ENCODE measurements at places on chromosomes 11 and 22. TPM values are rescaled to one million over a fixed set of nuclear protein-coding genes. Genes with fewer than 3 reads are reported as not detected.
A peak's percentile ranks its signal among the peaks of the same experiment; 100 is the strongest.

GRCh38 chr22:42300259-42301076, 30.0 kb upstream of the TCF20 start:
- peak; percentile 89 for DNase-seq

DNA sequence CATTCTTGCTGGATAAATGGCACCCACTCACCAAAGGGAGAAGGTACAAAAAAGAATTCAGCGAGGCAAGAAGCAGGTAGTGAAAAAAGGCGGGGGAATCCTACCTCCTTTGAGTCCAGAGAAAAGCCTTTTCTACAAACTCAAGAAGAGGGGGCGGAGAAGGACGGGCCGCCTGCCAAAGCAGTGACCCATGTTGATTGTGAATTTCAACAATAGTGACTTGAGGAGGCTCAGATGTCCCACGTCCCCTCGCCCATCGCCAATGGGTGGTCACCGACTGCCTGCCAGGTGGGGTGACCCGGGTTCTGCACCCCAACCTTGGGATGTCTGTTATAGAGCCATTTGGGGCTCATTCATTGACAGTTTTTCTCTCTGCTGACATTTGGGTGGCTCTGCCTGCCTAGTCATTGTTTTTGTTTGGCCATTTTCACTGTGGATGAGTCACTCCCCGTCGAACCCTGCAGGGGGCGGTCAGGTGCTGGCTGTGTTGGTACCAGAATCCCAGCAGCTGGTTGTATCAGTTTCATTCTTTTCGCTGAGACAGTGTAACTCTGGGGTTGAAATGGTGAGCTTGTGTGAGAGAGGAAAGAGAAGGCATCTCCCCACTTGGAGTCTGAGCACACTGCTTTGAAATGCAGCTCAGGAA, 163.4 kb upstream of the NCAM1 start:
- DNase-seq, result no peak

GRCh38 chr22:17241576-17242330, 22.5 kb upstream of the ADA2 start:
- no peak for DNase-seq

DNA sequence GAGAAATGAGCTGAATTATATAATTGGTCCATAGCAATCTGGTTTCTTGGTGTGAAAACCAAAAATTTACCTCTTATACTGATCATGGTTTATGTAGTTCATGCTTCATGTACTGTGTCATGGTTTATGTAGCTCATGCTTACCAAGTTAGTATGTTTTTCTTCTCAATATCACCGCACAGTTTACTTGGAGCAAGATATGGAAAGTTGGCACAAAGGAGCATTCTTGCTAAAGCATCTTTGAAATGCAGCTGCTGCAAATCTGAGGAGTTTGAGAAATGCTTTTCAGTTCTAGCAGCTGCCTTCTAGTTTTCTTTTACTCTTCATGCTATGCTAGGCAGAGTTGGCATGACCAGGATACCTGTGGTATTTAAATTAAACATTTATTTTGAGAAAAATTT, 4.5 kb downstream of the OR10G7 start:
- DNase-seq, result no peak

DNA sequence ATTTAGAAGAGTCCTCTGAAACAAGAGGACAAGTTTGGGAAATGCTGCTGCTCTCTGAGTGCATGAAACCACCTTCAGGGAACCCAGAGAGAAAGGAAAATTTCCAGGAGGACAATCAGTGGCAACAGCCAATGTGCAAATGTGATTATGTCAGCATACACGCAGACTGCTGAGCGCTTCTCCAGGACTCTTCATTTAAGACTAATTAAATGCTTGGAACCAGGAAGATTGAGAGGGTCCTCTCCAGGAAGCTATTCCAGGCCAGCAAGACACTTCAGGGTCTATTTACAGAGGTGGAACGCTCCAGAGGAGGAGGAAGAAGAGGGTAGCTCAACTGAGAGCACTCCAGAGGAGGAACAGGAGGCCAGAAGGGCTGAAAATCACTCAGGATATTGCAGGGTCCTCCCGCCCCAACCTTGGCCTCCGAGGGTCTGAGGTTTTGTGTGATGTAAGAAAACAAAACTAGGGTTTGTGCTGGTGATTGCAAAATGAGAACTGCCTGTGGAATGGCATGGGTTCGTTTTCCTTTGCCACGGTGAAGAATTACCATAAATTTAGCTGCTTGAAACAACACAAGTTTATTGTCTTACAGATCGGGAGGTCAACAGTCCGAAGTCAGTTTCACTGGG, 14.1 kb upstream of the HTR3A start:
- no peak for DNase-seq

- DNase-seq, result no peak
These were observed 114.8 kb upstream of the FIBIN start for GRCh38 chr11:26878959-26879581.

- DNase-seq, result peak; percentile 90
These were observed 5.6 kb upstream of the KIAA0930 start for GRCh38 chr22:45246060-45246985.

DNA sequence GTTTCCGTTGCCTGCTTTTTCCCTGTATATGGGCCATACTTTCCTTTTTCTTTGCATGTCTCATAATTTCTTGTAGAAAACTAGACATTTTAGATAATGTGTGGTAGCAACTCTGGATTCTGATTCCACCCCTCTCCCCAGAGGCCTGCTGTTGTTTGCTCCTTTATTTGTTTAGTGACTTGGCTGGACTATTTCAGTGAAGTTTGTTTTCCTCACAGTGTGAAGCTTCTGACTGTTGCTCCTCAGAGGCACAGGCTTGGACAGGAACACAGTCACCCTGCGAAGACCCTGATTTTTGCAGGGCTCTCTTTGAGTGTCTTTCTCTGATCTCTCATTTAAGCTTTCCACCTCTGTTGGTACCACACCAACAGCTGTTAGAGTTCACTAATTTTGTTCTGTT, 72.5 kb downstream of the SWAP70 start:
- DNase-seq, result no peak

- DNase-seq, result no peak
These were observed 129.7 kb downstream of the ARHGAP42 start for GRCh38 chr11:100816823-100817222.

- no peak for DNase-seq
These were observed 17.8 kb downstream of the PRRG4 start for GRCh38 chr11:32847511-32847910.

DNA sequence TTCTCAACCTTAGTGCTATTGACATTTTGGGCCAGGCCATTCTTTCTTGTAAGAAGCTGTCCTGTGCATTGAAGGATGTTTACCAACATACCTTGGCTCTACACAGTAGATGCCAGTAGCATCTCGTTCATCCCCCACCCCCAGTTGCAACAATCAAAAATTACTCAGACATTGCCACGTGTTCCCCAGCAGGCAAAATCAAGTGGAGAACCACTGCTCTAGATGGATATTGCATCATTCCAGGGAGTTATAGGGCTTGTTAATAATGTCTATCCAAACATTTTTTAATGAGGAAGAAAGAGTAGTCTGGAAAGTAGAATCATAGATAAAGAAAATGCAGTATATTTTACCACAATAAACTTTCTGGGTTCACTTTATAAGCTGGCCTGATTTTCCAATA, 64.1 kb downstream of the PRMT3 start:
- DNase-seq, result no peak

GRCh38 chr11:70059971-70060370, 18.1 kb upstream of the ANO1 start:
- no peak for DNase-seq

GRCh38 chr11:7903940-7904339, 27.1 kb downstream of the OR10A6 start:
- DNase-seq, result no peak

GRCh38 chr11:21561581-21561980, 631.3 kb upstream of the ANO5 start:
- DNase-seq, result peak; percentile 26

GRCh38 chr11:10762185-10762584, 11.1 kb downstream of the CTR9 start:
- no peak for DNase-seq

DNA sequence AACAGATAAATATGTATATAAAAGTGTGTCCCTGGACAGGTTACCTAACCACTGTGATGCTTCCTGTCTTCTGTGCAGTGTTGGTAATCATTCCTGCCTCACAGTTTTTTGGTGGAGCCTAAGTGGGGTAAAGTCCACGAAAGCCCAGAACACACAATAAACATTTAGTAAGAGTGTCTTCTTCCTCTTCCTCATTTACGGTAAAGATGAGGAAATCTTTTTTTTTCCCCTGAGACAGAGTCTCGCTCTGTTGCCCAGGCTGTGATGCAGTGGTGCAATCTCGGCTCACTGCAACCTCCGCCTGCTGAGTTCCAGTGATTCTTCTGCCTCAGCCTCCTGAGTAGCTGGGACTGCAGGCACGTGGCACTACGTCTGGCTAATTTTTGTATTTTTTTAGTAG, 117.1 kb downstream of the LDLRAD3 start:
- no peak for DNase-seq

- DNase-seq, result no peak
These were observed 153.0 kb upstream of the FAT3 start for GRCh38 chr11:92071660-92072059.

DNA sequence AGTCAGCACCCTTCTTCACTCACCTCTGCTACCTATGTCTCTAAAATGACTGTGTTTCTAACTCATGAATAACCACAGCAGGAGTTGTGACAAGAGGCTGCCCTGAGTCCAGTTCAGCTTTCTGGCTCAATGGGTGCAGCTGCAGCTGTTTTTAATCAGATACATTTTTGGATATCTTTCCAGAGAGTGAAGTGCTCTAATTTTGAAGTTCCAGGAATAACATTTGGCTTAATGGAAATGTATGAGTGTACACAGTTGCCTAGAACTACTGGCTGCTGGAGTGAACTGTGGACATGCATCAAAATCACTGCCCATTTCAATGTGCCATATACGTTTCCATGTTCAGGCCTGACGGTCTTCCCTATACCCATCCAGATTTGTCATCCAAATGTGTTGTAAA, 769.5 kb upstream of the ANO3 start:
- no peak for DNase-seq

GRCh38 chr11:64241491-64242374, 838 bp downstream of the FKBP2 start:
- DNase-seq, result no peak

GRCh38 chr11:67410369-67410831, 5.1 kb upstream of the CARNS1 start:
- no peak for DNase-seq

DNA sequence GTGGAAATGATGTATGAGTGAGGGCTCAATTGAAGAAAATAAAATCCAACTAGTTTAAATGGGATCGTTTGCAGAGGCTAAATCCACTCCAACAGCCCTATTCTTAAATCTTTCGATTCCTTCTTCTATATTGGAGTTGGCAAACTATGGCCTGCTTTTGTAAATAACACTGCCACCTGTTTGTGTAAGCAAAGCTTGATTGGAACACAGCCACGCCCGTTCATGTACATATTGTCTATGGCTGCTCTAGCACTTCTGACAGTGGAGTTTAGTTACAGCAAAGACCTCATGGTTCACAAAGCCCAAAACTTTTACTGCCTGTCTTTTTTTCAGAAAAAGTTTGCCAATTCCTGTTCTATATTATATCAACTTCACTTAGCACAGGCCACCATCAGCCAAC, 40.6 kb upstream of the RCN1 start:
- no peak for DNase-seq

DNA sequence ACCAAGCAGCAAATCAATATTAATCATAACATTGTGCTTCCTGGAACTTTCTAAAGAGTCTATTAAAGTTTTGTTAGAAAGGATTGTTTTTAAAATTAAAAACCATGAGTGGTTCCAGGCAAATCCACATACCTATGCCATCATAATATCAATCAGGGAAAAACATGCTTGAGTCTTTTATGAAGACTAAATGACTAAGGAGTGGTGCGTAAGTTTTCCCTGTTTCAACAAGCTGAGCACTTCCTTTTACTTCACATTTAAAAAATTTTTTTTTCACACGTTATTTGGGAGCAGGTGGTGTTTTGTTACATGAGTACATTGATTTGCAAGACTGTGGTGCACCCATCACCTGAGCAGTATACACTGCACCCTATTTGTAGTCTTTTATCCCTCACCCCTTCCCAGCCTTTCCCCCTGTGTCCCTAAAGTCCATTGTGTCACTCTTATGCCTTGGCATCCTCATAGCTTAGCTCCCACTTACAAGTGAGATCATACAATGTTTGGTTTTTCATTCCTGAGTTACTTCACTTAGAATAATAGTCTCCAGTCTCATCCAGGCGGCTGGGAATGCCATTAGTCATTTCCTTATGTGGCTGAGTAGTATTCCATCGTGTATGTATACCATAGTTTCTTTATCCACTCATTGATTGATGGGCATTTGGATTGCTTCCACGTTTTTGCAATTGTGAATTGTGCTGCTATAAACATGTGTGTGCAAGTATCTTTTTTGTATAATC, 1190.3 kb upstream of the RAG2 start:
- DNase-seq, result peak; percentile 35

SAA2 gene
- polyA plus RNA-seq, result 1.2 TPM

IRF7 gene
- polyA plus RNA-seq, result 10.9 TPM

SYT13 gene
- polyA plus RNA-seq, result not detected

ISX gene
- not detected for polyA plus RNA-seq

Measured in keratinocyte (primary cell).